ENCODE measurements at places on chromosomes 4 and X.

DNA sequence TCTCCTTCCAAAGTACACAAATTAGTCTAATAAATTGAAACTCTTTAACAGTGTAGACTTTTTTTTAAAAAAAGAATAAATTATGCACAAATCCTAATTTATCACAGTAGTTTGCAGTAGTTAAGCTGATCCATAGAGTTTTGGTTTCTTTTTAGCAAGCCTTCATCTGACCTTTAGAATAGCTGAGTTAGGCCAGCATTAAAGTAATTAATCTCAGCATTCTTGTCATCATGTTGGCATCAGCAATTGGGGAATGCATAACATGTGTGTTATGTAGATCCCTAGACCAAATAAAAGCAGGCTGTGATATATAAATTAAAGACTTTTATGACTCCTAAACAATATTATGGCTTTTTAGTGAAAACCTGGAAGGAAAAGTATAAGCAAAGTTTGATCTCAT lies 426.5 kb upstream of the PABPC4L start:
- DNase-seq = no peak

DNA sequence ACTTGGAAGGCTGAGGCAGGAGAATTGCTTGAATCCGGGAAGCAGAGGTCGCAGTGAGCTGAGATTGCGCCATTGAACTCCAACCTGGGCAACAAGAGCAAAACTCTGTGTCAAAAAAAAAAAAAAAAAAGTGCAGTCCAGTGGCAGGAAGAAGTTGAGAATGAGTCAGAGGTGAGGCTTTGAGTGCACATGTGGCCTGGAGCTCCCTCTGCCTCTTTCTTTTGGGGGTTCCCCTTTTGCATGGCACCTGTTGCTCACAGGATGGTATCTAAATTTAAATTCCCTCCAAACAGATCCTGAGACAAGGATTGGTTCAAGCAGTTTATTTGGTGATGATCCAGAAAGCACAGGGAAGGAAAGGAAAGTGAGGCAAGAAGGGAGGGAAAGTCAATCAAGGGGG lies 151.4 kb upstream of the STX18 start:
- DNase-seq = no peak

- no peak for DNase-seq
Measured at GRCh38 chr4:101977076-101977475, 186.5 kb downstream of the BANK1 start.

- no peak for DNase-seq
Measured at GRCh38 chr4:127648061-127648460, 15.3 kb downstream of the INTU start.

GRCh38 chrX:45557387-45557786 lies 356.7 kb upstream of the DIPK2B start:
- DNase-seq = no peak

DNA sequence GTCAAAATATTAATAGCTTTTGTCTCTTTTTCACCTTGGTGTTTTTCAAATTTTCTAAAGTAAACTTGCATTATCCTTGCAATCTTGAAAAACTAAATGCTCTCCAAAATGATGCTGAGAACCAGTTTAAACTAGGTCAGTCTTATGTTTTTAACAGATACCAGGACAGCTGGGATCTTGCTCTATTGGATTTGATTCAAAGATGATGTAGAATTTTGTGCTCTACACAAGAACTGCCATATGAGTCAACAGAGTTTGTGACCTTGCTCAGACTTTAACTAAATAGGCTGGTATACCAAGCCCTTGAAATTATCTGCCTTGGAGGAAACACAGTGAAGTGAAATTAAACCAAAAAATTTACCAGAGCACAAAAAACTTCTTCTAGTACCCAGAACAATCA lies 991.1 kb downstream of the STPG2 start:
- no peak for DNase-seq

DNA sequence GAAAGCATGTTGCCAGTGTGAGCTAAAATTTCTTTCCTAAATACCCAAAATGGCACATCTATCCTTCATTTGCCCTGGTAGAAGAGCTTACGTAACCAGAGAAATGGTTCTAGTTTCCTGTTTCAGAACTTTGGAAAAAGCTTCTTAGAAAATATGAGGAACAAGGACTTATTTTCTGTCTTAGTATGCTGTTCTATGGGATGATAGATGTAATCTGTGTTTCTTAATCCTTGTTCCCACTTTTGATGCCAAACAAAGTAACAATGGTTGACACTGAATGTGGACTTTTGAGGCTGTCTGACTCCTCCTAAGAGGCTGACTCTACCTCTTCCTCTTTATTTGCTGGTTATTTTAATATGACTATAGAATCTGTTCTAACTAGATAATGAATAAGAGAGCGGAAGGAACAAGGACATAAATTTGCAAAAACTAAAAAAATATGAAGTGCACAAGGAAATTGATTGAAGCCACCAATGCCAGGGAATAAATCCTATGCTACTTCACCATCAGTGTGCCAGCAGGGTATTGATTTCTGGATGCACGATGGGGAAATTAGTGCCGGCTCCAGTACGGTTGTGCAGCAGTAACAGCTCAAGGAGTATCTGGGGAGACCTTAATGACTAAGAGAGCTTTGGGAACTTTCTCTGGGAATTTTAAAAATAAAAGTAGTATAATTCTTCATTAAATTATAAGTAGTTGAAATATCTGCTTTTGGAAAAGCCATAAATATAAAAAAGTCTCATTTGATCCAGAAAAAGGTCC lies 39.4 kb upstream of the TET2 start:
- no peak for DNase-seq

DNA sequence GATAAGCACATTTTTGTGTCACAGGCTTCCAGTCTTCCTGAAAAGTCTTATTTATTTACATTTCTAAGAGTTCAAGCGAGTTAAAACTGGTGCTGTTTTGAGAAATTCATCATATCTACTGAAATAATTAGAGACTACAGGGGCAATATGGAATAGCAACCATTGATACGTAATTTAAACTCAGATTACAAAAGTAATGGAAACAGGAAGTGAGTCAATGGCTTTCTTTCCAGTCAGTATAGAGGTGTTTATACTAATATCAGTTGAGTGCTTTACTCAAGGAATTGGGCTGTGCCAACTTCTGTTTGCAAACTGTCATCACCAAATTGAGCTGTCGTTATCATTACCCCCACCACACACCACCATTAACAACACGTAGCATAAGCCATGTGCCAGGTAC lies 222.7 kb downstream of the COL25A1 start:
- no peak for DNase-seq

GRCh38 chr4:109658871-109659410 lies 44.3 kb downstream of the CASP6 start:
- no peak for DNase-seq

GRCh38 chr4:185735866-185736400 lies 76.1 kb downstream of the SORBS2 start:
- no peak for DNase-seq

DNA sequence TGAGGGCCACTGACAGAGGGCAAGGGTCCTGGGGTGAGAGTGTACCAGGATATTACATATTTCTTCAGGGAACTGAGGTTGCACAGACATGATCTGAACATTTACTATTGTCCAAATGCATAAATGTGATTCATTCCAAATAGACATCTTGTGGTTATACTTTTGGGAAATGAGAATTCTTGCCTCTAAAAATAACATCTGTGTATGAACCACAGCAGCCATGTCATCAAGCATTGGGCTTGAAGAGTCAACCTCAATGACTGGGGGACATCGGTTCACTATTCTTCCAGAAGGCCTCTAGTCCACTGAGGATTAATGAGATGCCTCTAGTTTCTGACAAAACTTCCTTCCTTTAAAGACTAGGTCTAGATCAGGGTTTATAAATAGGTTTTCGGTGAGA lies 193.1 kb upstream of the GPC4 start:
- no peak for DNase-seq

- no peak for DNase-seq
Measured at GRCh38 chr4:159312236-159312635, 209.4 kb downstream of the RAPGEF2 start.

GRCh38 chr4:54539500-54540029 lies 118.2 kb upstream of the KIT start:
- DNase-seq = no peak

GRCh38 chr4:165031436-165032211 lies at the start of gene TRIM60:
Gene TRIM60 (plus strand): TSS chr4:165031999. CDS start chr4:165040073, 8,074 bp downstream.
- DNase-seq = no peak

- DNase-seq = no peak
Measured at GRCh38 chr4:119498527-119498926, 130.1 kb downstream of the PDE5A start.

- no peak for DNase-seq
Measured at GRCh38 chr4:44927399-44928380, 201.3 kb upstream of the GNPDA2 start.

DNA sequence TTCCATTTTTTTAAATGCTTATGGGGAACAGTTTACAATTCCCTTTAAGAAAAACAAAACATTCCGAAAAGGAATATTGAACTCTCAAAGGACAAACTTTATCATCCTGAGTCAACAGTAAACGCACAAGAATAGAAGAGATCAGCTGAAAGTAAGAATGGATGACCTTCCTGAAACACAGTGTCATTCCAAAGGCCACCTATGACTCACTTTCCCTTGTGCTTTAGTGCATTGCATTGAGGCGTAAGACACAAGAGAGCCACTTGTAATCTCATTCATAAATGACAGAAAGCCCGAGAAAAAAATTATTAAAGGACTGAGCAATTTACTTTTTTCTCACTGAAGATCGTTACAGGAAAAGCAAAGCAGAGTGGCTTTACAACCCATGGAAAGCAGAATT lies 1062.4 kb upstream of the DIAPH2 start:
- DNase-seq = no peak

- no peak for DNase-seq
Measured at GRCh38 chr4:106583567-106583966, 215.0 kb upstream of the GIMD1 start.
